ENCODE measurements at places on chromosomes 11 and 22. TPM values are rescaled to one million over a fixed set of nuclear protein-coding genes. Genes with fewer than 3 reads are reported as not detected.

DNA sequence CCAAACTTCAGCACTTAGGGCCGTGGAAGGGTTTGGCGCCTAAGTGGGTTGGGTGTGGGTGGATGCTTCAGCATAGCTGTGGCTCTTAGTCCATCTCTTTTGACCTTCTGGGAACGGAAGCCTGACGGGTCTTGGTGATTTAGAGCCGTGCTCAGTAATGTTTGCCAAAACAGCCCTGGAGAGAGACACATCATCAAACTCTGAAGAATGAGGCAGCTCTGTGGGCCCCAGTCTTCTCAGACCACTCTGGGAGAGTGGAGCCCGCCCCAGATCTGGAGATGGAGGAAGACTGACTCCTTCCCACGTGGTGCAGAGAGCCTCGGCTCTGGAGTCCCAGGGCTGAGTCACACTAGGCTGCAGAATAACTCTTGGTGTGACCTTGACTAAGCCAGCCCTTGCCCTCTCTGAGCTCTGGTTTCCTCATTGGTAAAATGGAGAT, 168.9 kb downstream of the C11orf91 start:
- no peak overlapping the region for H3K4me3 ChIP-seq
- H3K27me3 ChIP-seq: peaks cover 21% of the 10 kb centered on the region
- no peak overlapping the region for H3K27ac ChIP-seq
- H3K36me3 ChIP-seq: no peaks in the 10 kb centered on the region
- H3K4me1 ChIP-seq: no peaks in the 10 kb centered on the region

DNA sequence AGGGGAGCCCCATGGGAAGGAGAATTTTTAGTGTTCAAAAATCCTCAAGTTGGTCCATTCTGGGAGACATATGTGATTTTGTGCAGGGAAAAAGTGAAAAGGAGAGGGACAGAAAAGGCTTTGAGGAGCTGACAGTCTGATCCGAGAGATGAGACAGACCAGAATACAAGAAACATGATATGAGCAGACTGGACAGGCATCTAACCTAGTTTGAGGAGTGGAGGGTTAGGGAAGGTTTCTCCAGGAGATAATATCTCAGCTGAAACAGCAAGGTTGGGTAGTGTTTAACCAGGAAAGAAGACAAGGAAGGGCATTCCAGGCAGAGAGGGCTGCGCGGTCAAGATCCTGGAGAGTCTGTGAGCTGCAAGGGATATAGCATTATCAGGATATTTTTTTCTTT, 101.4 kb upstream of the NCAM1 start:
- H3K27ac ChIP-seq: no peak overlapping the region
- DNase-seq: no peak
- H3K36me3 ChIP-seq: peaks cover 3% of the 10 kb centered on the region
- H3K27me3 ChIP-seq: no peaks in the 10 kb centered on the region
- H3K4me3 ChIP-seq: no peak overlapping the region
- H3K4me1 ChIP-seq: no peaks in the 10 kb centered on the region

GRCh38 chr22:36349726-36350125, 38.0 kb downstream of the MYH9 start:
- no peak for DNase-seq
- peaks cover 88% of the 10 kb centered on the region for H3K4me1 ChIP-seq
- H3K27ac ChIP-seq: peak overlapping the region; percentile 82
- peak overlapping the region; percentile 22 for H3K4me3 ChIP-seq
- no peaks in the 10 kb centered on the region for H3K27me3 ChIP-seq
- H3K36me3 ChIP-seq: peaks cover 25% of the 10 kb centered on the region

DNA sequence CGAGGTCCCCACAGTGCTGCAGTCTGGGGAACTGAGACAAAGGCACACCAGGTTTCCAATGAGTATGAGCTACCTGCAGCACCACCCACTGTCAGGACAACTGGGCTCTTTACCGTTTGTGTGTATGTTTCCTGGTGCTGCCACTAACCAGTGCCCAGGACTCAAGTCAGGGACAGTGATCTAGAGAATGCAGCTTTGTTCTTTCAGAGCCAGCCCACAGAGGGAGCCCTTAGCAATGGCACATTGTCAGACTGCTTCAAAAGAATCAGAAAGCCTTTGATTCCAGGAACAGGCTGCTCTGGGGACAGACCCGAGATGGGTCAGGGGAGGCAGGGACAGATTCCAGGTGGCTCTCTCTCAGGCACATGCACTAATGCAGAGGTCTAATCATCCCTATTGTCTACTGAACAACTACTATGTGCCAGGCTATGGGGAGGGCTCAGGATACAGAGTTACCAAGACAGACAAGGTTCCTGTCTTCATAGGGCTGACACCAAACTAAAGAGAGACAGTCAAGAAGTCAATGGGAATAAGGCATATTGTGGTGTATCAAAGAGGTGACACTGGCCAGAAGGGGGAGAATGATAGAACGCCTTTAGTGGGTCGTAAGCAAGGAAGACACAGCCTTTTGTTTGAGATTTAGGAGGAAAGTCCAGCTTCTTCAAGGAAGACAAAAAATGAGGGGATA, 103.7 kb downstream of the VPREB1 start:
- H3K4me3 ChIP-seq: no peak overlapping the region
- no peak overlapping the region for H3K27ac ChIP-seq
- no peaks in the 10 kb centered on the region for H3K36me3 ChIP-seq
- H3K27me3 ChIP-seq: peaks cover 21% of the 10 kb centered on the region

DNA sequence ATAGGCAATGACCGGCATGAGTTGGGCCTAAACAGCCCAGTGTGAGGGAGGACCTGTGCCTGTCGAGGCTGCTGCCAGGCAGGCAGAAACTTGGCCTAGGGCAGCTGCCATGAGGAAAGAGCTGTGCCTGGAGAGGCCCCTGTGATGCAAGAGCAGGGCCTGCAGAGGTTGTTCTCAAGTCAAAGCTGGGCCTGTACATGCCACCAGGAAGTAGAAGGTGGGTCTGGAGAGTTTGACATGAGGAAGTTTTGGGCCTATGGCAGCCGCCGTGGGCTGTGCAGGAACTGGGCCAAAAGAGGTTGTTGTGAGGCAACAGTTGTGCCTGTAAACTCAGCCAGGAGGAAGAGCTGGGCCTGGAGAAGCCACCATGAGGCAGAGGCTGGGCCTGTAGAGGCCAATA, 43.2 kb downstream of the OR4C45 start:
- H3K4me3 ChIP-seq: no peak overlapping the region
- no peaks in the 10 kb centered on the region for H3K4me1 ChIP-seq
- no peak for DNase-seq
- H3K36me3 ChIP-seq: peaks cover 27% of the 10 kb centered on the region

DNA sequence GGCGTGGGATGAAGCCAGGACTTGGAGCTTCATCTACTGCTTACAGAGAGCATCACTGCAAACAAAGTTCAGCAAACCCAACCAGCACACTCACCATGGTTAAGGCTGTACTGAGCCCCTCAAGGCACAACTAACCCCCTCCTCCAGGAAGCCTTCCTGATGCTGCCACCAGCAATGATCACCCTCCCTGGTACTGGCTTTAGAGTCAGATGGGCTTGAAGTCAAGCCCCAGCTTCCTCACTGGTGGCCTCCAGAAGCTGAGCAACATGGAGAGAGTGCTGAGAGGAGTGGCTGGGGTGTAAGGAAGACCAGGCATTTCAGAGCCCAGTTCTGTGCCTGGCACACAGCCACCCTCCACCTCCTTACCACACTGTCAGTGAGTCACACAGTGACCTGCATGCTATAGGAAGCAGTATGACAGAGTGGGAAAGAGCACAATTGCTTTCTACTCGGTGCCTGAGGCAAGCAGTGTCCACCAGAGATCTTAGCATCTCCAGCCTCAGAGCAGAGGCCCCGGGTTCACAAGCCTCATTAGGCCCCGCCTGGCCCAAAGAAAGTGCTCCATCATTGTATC, 24.7 kb upstream of the BAIAP2L2 start:
- peaks cover 6% of the 10 kb centered on the region for H3K4me1 ChIP-seq
- no peaks in the 10 kb centered on the region for H3K27me3 ChIP-seq
- no peak for DNase-seq
- peaks cover 2% of the 10 kb centered on the region for H3K36me3 ChIP-seq
- no peak overlapping the region for H3K4me3 ChIP-seq

- peak overlapping the region; percentile 68 for H3K4me3 ChIP-seq
- peaks cover 57% of the 10 kb centered on the region for H3K27me3 ChIP-seq
- peak; percentile 25 for DNase-seq
- H3K36me3 ChIP-seq: peaks cover 4% of the 10 kb centered on the region
- peaks cover 10% of the 10 kb centered on the region for H3K4me1 ChIP-seq
Observed at GRCh38 chr11:19777377-19778102, 64.9 kb downstream of the NAV2 start.

DNA sequence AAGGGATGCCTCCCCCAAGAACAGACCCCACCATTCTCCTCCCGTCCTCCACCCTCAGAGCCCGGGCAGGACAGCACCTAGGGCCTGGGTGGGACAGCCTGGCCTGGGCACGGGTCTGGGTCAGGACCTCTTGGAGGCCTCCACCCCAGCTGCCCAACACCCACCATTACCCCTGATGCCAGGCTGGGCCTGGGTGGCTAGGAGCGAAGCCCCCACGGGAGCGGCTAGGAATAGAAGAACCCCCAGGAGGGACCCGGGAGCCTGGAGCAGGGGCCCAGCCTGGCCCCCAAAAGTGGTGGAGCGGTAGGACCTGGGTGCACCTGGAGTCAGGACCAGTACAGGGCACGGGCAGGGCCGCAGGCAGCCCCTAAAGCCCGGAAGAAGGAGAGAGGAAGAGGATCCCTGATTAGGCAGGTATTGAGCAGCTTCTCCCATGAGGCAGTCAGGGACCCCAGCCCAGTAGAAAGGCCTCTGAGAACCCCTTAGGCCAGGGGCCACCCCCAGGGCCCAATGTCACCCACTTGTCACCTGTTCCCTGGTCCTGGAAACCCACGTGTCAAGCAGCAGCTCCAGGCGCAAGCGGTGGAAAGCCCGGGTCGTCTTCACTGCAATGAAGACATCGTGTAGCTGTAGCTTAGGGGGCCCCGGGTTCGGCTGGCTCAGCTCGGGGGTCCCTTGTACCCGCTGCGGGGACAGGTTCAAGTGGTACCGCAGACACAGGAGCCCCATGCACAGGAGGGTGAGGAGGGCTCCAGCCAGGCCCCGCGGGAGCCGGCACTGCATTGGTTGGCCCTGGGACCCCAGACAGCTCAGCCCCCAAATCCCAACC, 575 bp downstream of the MFNG start:
- DNase-seq: peak; percentile 20
- H3K36me3 ChIP-seq: peaks cover 8% of the 10 kb centered on the region
- peak overlapping the region; percentile 90 for H3K4me3 ChIP-seq
- peak overlapping the region; percentile 90 for H3K27ac ChIP-seq
- peaks cover 66% of the 10 kb centered on the region for H3K4me1 ChIP-seq
- H3K27me3 ChIP-seq: no peaks in the 10 kb centered on the region

DNA sequence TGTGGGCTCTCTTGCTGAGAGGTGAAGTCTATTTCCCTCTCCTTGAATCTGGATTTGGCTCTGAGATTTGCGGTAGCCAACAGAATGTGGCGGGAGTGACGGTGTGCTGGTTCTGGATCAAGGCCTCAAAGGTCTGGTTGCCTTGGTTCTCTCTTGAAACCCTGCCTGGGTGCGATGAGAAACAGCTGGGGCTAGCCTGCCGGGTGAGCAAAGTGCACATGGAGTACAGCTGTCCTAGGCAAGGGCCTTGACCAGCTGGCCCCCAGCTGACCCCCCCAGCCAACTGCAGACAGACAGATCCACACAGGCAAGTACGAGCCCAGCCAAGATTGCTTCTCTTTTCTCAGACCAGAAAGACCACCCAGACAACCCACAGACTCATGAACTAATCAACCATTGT, 10.8 kb downstream of the SUN2 start:
- no peak overlapping the region for H3K4me3 ChIP-seq
- H3K4me1 ChIP-seq: peaks cover 24% of the 10 kb centered on the region
- no peak overlapping the region for H3K27ac ChIP-seq
- peaks cover 3% of the 10 kb centered on the region for H3K36me3 ChIP-seq

DNA sequence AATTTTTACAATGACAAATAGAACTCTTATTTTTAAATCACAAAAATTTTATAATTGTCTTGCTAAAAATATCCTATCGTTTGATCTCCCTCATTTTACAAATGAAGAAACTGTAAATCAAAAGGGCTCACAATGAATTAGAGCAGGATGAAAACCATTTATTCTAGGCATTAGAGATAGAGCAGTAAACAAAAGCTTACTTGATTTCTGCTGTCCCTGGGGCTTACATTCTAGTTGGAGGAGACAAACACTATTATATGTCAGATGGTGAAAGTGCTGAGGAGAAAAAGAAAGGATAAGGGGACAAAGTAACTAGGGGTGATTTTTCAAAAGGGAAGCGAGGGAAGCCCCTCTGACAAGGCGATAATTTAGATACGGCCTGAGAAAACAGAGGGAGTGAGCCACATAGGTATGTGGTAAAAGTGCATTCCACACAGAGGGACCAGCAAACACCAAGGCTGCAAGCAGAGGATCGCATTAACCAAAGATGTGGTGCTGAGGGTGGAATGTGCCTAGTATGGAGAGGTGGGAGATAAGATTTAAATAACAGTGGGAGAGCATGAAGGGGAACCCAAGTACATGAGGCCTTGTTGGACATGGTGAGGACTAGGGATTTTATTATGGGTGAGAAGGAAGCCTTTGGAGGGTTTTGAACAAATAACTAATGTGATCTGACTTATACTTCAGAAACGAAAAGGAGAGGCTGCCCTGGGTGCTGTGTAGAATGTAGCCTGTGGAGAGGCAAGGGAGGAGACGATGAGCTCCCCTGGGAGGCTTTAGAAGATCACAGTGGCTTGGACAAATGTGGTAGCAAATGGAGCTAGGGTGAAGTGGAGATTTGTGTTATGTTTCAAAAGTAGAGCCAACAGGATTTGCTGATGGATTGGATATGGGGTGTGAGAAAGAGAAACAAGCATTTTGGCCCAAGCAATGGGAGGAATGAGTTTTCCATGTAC, 62.1 kb downstream of the PDHX start:
- DNase-seq: no peak
- H3K27me3 ChIP-seq: no peaks in the 10 kb centered on the region
- H3K27ac ChIP-seq: no peak overlapping the region
- H3K4me3 ChIP-seq: no peak overlapping the region

DNA sequence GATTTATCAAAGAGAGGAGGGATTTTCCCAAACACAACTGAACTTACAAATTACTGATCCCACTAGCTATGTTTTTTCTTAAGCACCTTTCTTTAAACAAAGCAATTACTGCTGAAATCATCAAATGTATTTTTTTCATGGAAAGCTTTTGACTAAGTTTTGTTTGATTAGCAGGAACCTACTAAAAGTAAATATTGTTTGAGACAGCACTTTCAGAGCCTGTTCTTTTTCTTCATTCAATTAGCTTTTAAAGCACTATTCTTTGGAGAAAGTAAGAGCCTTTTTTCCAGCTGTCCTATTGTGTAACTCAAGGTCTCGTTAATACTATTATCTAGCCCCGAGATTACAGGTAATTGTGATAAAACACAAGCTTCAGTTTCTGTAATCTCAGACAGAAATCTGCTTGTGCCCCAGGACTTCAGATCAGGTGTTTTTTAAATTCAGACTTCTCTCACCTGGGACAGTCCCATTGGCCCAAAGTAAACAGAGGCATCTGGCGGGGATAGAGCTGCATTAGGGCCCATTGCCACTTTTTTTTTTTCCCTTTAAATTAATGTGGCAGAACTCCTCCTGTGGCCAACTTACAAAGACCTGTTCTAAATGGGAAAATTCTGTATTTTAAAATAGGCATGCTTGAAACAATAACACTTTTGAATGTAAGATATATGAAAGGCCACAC, 11.0 kb downstream of the CSTPP1 start:
- no peak for DNase-seq
- H3K4me3 ChIP-seq: no peak overlapping the region
- H3K27me3 ChIP-seq: no peaks in the 10 kb centered on the region
- H3K4me1 ChIP-seq: peaks cover 5% of the 10 kb centered on the region
- no peaks in the 10 kb centered on the region for H3K36me3 ChIP-seq
- H3K27ac ChIP-seq: no peak overlapping the region

The CRACR2B gene
- 13.3 TPM for total RNA-seq

The FGF4 gene
- not detected for total RNA-seq

All from activated T-cell treated with anti-CD3 and anti-CD28 coated beads, Interleukin-2, amount 50 U/mL, for 72 hours (primary cell).